GM13976 (cell line): ENCODE measurements at places on chromosomes 12 and 14.
A peak's percentile ranks its signal among the peaks of the same experiment; 100 is the strongest.

GRCh38 chr12:124853781-124854636, 9.7 kb downstream of the SCARB1 start:
- DNase-seq, result no peak

GRCh38 chr12:120055231-120056000, 61.1 kb downstream of the RAB35 start:
- DNase-seq, result no peak

DNA sequence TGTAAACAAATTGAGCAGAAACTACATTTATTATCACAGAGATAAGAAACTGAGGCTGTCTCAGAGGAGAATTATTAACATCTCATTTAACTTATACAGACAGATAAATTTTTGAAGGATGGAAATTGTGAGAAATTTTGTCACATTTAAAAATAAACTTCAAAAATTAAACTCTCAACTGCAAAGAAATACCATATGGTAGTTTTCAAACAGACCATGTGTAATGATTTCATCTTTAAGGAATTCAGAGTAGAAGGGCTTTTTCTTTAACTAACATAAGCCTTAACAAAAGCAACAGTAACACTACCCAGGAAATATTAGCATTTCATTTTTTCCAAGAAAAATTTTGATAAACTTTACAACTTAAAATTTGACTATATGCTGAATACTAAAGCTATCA, 26.6 kb downstream of the NUP37 start:
- no peak for DNase-seq

DNA sequence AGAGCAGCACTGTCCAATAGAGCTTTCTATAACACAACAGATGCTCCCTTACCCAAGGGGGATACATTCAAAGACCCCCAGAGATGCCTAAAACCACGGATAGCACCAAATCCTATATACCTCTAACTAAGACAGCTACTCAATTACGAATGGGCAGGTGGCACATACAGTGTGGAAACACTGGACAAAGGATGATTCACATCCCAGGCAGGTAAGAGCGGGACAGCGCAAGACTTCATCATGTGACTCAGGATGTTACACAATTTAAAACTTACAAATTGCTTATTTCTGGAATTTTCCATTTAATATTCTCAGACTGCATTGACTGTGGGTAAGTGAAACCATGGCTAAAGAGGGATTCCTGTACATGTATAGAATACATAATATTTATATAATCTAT, 5.5 kb upstream of the HCFC2 start:
- DNase-seq, result no peak

- DNase-seq, result peak; percentile 84
Measured at GRCh38 chr14:92686900-92687427, 61.5 kb downstream of the LGMN start.

DNA sequence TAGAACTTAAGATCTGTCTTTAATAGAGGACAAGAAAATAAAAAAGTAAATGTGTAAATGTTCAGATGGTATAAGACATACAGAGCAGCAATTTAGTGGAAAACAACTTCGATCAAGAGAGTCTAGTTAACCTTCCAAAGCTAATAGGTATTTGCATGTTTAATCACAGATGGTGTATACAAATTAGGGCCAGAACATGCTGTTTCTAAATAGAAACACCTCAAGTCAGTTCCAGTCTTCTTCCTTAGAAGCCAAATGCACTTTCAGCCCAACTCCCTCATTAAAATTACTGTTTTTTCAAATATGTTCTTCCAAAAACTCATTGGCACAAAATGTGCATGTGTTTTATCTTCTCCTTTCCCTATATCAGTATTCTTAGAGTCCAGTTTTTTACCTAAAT, 604.4 kb downstream of the SLC6A15 start:
- no peak for DNase-seq

DNA sequence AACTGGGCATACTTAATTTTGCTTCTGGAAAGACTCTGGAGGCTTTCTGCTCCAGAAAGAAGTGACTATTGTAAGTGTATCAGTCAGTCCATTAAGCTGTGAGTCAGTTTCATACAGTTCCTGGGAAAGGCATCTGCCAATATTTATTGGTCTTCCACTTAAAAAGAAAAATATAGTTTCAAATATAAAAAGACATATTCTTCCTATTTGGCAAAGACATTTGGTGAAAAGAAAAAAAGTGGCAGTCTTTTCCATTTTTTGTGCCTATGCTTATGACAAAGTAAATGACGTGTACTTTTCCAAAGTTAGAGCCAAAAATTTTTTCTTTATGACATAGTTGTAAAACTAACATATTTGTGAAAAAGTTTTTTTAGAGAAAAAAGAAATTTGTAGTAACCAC, 12.3 kb downstream of the TMEM30B start:
- DNase-seq, result no peak

DNA sequence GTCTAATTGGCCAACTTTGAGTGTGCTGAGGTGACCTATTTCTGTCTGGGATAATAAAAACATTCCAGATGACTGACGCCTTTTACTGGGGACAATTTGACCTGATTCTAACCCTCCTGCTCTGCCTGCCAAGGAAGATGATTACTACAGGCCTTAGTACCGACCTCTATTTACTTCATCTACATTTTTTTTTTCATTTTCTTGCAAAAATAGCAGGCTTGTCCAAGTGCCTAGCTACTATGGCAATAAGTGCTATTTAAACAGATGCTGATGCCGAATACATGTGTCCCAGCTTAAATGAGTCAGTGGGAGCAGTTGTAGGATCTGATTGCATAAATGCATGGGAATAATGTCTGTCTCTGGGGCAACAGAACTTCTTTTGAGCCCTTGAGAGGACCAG, 254.3 kb downstream of the RGS6 start:
- no peak for DNase-seq

GRCh38 chr14:100434911-100435438, 111.8 kb downstream of the SLC25A47 start:
- DNase-seq, result no peak

DNA sequence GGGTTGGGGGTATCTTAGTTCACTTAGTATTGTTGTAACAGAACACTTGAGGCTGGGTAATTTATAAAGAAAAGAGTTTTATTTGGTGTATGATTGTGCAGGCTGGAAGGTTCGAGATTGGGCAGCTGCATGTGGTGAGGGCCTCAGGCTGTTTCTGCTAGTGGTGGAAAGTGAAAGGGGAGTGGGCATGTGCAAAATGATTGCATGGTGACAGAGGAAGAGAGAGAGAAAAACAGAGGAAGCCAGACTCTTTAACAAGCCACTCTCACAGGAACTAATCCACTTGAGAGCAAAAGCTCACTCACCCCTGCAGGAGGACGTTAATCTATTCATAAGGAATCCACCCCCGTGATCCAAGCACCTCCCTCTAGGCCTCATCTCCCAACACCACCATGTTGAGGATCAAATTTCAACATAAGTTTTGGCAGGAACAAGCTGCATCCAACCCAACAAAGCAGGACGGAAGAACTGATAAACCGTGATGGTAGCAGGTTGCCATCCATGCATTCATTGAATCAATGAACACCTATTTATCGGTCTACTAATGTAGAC, 165.0 kb upstream of the GZMB start:
- no peak for DNase-seq

DNA sequence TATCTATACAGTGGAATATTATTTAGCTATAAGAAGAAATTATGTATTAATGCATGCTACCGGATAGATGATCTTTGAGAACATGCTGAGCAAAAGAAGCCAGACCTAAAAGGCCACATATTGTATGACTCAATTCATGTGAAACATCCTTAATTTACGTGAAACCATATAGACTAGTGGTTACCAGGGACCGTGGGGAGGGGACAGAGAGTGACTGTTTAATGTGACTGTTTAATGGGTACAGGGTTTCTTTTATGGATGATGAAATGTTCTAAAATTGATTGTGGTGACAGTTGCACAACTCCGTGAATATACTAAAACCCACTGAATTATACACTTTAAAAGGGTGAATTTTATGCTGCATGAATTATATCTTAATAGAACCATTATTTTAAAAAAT, 8.5 kb upstream of the BCL7A start:
- no peak for DNase-seq

- no peak for DNase-seq
Measured at GRCh38 chr12:92442782-92443181, 260.0 kb upstream of the PLEKHG7 start.

- no peak for DNase-seq
Measured at GRCh38 chr14:102825307-102826095, 48.3 kb downstream of the TRAF3 start.

DNA sequence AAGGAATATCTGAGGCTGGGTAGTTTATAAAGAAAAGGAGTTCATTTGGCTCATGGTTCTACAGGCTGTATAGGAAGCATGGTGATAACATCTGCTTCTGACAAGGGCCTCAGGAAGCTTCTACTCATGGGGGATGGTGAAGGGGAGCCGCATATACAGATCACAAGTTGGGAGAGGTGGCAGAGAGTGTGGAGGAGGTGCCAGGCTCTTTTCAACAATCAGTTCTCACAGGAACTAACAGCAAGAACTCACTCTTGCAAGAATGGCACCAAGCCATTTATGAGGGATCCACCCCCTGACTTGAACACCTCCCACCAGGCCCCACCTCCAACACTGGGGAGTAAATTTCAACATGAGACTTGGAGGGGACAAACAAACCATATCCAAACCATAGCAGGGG, 3.5 kb upstream of the TSPAN11 start:
- DNase-seq, result no peak

DNA sequence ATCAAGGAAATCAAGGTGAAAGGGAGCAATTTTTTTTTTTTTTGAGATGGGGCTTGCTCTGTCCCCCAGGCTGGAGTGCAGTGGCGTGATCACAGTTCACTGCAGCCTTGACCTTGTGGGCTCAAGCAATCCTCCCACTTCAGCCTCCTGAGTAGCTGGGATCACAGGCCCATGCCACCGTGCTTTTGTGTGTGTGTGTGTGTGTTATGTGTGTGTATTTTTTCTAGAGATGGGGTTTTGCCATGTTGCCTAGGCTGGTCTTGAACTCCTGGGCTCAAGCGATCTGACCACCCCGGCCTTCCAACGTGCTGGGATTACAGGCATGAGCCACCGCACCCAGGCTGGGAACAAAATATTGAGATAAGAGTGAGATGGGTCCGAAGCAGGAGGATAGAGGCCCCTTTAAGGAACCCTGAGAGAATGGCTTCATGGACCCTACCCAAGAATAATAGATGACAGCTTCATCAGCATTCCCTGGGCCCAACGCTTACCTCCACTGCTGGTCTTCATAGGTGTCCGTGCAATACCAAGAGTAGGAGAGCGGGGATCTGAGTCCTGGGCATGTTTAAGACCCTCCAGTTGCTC, 1.0 kb downstream of the CDCA3 start:
- no peak for DNase-seq

GRCh38 chr14:71163050-71163841, 256.0 kb downstream of the PCNX1 start:
- no peak for DNase-seq

DNA sequence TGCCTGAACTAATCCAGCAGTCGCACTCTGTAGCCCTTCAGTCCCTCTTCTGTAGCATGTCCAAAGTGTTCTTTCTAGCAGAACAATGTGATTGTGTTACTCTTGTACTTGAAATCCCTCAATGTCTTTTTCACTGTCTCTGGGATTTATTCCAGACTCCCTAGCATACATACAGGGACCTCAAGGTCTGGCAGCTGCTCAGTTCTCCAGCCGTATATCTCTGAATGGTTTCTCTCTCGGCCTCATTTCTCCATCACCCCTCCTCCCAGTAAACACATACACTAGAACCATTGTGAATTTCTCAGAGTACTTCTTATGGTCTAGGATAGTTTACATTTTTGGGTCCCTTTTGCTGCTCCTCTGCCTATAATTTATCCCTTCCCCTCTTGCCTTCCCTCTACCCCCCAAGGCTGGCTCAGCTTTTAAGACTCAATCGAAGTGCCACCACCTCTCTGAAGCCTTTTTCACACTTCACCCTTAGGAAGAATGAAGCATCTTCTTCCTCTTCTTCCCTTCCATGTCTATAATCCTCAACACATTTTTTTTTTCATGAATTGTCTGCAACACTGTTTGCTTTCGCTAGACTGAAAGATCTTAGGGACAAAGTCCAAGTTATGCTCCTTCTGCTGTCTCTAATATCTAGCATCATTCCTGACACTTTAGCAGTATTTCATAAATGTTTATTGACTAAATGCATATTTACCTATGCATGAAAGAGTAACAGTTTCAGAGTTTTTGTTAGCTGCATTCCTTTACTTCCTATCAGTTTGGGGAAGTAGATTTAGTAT, 446.1 kb downstream of the ZFP36L1 start:
- DNase-seq, result no peak

DNA sequence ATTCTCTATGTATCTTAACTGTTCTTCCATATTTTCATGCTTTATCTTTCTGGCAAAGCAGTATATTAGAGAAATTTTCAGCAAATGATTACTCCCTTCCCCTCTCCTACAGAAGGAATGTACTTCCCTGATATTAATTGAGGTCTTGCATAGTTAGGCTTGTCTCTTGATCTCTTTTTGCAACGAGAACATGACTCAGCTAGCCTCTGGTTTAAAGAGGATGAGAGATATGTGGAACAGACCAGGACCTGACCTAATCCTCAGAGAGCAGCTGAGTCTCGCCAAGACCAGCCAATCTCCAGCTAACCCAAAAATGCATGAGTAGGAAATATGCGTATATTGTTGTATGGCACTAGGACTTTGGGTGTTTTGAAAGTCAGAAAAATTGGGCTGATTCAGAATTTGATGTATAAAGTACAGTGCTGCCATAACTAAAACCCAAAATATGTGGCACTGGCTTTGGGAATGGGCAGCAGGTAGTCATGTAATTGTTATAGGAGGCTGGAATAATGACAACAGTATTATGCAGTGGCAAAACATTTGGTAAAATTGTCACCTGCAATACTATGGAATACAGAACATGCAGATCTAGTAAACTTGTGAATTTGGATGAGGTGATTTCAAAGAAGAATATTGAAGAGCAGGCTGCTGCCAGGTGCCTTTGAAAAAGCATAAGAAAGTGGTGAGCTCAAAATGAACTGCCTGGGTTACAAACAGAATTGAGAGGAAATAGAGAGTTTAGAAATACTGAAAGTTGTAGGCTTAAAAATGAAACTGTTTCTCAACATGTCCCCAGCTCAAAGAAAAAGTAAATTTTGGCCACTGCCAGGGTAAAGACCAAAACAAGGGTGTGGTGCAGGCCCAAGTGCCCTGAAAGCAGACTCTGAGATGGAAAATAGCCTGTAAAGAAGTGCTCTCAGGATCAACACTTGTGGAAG, 9.3 kb upstream of the USP15 start:
- peak; percentile 37 for DNase-seq

- no peak for DNase-seq
Measured at GRCh38 chr14:63448841-63449240, 94.3 kb downstream of the PPP2R5E start.

DNA sequence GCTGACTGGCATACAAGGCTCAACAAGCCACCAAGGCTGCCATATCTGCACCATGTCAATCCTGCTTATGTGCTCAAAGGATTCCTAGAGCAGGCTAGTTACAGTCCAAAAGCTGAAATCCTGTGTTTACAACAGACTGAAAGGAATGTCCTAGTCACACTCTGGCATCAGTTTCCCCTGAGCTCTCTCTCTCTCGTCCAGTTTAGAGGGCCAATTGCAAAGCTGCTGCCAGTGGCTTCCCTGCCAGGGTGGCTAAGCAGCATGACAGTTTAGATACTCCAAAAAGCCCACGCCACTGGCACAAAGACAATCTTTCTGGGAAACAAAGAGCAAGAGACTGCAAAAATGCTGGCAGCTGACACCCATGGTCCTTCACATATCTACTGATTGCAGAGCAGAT, 392.1 kb downstream of the RPS29 start:
- no peak for DNase-seq
